Stimulated activated CD8-positive, alpha-beta memory T cell treated with anti-CD3 and anti-CD28 coated beads, Interleukin-15, amount 100 ng/mL, for 48 hours (primary cell): ENCODE measurements at places on chromosomes 5 and 9.

- DNase-seq: no peak
Observed at GRCh38 chr5:142176255-142176654, 67.7 kb downstream of the NDFIP1 start.

GRCh38 chr5:137037848-137038247 lies 461.3 kb downstream of the SPOCK1 start:
- DNase-seq: no peak

DNA sequence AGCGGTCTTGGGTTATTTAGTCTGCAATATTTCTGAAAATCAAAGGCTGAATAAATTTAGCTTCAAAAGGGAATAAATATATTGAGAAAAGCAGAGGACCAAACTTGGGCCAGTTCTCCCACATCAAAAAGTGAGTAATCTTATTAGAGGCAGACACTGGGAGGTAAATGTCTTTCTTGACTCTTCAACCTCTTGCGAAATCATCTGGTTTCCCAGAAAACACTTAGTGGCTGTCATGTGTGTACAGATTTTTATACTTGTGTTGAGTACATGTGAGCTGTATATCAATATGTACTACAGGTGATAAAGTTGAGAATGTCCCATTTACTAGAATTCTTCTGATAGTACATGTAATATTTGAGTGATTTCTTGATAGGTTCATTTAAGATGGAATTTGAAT lies 454.9 kb downstream of the PRR16 start:
- DNase-seq: no peak

- DNase-seq: no peak
Observed at GRCh38 chr9:123642291-123643278, 286.6 kb downstream of the CRB2 start.

GRCh38 chr9:89899573-89899972 lies 294.8 kb downstream of the GADD45G start:
- DNase-seq: no peak

GRCh38 chr9:86604741-86605140 lies 250.5 kb upstream of the TUT7 start:
- no peak for DNase-seq

DNA sequence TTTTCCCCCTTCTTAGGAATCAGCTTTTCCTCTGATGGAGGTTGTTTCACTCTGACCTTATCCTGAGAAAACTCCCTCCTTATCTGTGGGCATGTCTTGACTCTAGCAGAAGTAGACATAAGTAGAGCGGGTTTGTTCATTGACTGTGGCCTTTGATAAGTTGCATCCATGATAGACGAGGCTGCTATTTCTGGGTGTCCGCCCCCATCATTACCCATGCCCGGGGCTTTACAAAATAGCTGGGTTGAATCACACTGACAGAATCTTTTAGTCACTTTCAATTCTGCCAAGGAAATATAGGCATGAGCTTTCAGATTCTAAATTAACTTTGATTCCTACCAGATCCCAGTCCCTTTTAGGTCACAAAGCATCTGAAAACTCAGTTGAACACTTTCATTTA lies 223.8 kb downstream of the SEC61B start:
- no peak for DNase-seq

- no peak for DNase-seq
Observed at GRCh38 chr5:57537811-57538210, 55.2 kb upstream of the ACTBL2 start.

- DNase-seq: no peak
Observed at GRCh38 chr9:117278471-117279035, 136.3 kb downstream of the ASTN2 start.

GRCh38 chr9:84402517-84402916 lies 62.0 kb upstream of the SLC28A3 start:
- no peak for DNase-seq

- DNase-seq: no peak
Observed at GRCh38 chr5:32182463-32183063, 8.4 kb upstream of the GOLPH3 start.

DNA sequence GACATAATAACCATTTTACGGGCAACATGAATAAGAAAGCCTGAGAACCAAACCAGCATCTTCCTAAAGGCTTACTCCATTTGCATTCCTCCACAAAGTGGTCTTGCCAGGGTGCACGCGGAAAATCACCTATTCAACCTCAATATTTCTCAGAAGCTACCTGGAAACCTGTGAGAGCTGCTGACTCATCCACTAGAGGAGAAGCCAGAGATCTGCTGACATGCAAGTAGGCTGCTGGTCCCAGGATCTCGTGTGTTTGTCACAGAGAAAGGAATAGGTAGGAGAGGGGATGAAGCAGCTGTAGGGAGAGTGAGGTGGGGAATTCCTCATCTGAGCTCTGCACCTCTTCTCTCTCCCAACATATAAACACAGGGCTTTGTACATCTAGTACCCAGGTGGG lies 138.1 kb downstream of the ADAMTS12 start:
- DNase-seq: no peak

GRCh38 chr9:90799271-90799852 lies 2.3 kb upstream of the SYK start:
- no peak for DNase-seq

DNA sequence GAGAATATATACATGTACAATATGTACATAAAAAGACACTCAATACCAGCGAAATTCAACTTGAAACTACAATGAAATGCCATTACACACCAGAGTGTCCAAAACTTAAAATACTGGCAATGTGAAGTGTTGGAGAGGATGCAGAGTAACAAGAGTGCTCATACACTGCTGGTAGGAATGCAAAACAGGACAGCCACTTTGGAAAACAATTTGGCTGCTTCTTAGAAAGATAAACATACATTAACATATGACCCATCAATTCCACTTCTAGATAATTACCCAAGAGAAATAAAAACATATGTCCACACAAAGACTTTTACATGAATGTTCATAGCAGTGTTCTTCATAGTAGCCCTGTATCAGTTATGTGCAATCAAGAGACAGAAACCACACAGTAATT lies 39.4 kb upstream of the BARX1 start:
- no peak for DNase-seq

- no peak for DNase-seq
Observed at GRCh38 chr5:107365320-107366109, 305.2 kb downstream of the EFNA5 start.

DNA sequence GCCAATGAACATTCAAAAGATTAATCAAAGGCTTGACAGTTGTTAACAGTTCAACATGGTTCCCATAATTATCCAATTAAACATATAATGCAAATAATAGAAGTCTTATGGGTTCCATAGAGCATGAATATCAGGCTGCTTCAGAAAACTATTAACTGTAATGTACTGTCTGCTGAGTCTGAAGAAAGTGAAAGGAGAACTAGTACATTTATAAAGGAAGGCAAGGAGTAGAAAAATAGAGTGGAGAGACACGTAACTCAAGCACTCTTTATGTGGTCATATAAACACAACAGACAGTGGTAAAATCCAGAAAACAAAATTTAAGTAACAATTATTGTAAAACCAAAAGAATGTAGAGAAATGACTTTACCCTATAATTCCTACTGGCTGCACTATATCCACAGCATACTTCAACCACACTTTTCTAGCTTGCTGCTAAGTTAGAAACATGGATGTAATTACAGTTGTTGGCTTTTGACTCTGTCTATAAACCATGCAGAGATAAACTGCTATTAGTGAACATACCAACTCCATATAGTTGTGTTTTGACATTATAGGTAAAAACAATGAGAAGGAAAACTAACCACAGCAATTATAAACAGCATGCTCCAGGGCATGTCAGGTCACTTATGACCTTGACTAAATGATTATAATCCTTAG lies 32.7 kb downstream of the NFIB start:
- DNase-seq: no peak

DNA sequence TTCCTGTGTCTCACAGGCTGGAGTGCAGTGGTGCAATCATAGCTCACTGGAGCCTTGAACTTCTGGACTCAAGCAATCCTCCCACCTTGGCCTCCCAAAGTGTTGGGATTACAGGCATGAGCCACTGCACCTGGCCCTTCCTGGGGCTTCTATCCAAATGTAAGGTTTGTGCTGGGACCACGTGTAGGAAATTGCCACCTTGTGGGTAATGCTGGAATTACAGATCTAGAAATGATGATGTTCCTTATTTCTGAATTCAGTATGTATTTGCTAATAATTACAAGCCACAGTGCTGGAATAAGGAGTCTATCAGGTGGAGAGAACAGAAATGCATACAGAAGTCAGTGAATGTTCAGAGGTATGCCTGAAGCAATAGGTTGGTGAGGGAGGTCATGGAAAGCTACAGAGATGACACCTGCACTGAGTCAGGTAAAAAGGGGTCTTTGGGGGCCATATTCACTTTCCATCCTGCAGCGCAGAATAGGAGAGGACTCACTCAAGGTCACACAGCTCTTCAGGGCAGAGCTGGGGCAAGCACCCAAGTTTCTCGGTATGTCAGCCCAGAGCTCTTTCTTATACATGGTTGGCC lies 8.8 kb upstream of the IGFBPL1 start:
- DNase-seq: no peak

- no peak for DNase-seq
Observed at GRCh38 chr5:180281706-180282105, 10.2 kb downstream of the MAPK9 start.

GRCh38 chr5:82911910-82912309 lies 165.3 kb downstream of the TMEM167A start:
- peak; percentile 1 for DNase-seq

GRCh38 chr5:9617221-9617620 lies 12.9 kb downstream of the TAS2R1 start:
- no peak for DNase-seq

DNA sequence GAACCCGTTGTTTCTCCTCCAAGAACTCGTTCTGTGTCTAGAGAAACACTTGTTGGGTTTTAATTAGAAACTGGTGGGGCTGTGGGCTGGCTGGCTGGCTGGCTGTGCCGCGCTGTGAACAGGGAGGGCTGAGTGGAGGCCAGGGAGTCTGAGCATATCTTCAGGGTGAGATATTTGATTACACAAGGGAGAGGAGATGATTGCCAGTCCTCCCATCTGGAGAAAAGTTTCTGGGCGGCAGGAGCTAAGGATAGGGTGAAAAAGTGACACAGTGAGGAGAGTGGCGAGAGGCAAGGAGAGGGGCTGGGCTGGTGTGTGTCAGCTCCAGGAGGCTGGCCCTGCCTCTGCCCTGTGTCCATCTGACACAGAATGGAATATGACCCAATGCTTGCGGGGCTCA lies 63.0 kb downstream of the GDNF start:
- DNase-seq: no peak
